NCI-H226 (cell line): ENCODE measurements at places on chromosomes 1 and 21.
A peak's percentile ranks its signal among the peaks of the same experiment; 100 is the strongest.

GRCh38 chr21:25062061-25062460, 545.2 kb downstream of the MRPL39 start:
- no peak for DNase-seq

DNA sequence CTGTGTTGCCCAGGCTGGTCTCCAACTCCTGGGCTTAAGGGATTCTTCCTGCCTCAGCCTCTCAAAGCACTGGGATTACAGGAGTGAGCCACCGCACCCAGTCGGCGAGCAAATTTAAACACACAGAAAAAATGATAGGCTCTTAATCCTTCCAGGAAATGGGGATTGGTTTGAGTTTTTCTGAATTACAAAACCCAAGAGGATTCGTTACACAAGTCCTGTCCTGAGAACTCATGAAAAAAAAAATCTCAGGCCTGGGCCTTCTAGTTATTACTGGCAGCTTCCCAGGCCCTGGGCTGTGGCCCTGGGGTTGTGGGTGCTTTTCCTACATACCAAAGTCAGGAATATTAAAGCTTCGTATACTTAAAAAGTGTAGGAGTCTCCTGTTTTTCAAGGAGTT, 6.3 kb upstream of the IFNGR2 start:
- DNase-seq: peak; percentile 93

DNA sequence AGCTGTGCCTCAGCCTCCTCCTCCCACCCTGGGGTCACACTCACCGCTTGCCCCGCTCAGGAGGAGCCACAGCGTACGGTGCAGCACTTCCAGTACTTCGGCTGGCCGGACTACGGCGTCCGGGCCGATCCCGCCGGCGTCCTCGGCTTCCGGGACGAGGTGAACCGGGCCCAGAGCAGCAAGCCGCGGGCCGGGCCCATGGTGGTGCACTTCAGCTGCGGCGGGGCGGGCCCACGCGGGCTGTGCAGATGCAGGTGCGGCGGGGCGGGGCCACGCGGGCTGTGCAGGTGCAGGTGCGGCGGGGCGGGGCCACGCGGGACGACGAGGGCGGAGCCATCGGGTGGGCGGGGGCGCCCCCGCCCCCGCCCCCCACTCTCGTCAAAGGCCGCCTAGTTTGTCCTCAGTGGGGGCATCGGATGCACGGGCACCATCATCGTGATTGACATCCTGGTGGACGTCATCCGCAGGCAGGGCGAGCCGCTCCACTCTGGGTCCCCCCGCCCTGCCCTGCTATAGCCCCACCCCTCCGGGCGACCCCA, 5.5 kb downstream of the RNF223 start:
- peak; percentile 40 for DNase-seq

DNA sequence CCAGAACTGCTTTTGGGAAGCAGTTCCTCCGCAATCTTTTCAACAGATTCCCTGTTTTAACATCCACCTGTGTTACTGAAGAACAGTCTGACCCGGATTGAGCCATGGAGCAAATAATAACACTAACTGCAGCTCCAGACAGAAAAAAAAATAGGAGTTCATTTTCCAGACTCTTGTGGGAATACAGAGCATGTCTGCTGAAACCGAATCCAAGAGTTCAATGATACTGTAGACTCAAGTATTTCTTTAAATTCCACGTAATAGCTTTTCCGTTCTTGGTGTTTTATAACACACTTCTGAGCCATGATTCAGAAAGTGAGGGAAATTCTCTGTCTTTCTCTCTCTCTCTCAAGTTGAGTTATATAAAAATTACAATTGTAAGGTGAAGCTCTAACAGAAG, 60.6 kb downstream of the DDAH1 start:
- no peak for DNase-seq

DNA sequence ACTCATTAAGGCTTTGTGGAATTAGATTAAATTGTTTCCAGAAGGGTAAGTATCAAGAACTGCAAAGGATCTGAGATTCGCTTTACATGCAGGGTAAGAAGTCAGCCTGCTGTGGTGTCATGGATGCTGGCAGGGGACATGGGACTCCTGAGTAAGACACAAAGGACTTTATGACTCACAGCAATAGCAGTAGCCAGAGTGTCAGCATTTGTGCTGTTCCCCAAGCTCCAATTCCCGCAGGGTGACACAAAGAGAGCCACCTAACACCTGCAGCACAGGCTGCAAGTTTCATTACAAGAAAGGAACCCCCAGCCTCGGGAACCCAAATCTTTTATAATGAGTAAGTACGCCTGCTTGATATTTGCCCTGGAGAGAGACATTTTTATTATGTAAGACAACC, 298.1 kb upstream of the POU3F1 start:
- DNase-seq: no peak

GRCh38 chr1:202836623-202837403, 26.1 kb downstream of the PCAT6 start:
- no peak for DNase-seq

- no peak for DNase-seq
Measured at GRCh38 chr1:41312991-41313645, 48.1 kb upstream of the FOXO6 start.

DNA sequence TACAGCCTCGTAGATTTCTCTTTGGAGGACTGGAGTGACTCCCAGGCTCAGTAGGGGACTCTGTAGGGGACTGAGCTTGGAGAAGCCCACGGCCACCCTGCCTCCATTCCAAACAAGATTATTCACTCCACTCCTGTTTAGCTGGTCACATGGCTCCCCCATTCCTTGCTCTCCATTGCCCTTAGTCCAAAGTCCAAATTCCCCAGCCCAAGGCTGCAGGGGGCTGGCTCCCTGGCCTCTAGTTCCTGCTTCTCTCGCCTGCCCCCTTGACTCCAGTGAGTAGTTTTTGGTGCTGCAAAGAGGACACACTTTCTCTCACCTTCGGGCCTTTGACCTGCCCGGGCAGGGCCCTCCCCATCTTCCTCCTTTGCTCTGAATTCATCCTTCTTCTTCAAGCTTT, 403.3 kb downstream of the KIF26B start:
- no peak for DNase-seq

- no peak for DNase-seq
Measured at GRCh38 chr21:38234395-38235142, 22.2 kb upstream of the KCNJ15 start.

GRCh38 chr1:25647106-25647505, 30.5 kb downstream of the MAN1C1 start:
- no peak for DNase-seq

GRCh38 chr1:167774710-167775109, 52.9 kb downstream of the MPZL1 start:
- no peak for DNase-seq

DNA sequence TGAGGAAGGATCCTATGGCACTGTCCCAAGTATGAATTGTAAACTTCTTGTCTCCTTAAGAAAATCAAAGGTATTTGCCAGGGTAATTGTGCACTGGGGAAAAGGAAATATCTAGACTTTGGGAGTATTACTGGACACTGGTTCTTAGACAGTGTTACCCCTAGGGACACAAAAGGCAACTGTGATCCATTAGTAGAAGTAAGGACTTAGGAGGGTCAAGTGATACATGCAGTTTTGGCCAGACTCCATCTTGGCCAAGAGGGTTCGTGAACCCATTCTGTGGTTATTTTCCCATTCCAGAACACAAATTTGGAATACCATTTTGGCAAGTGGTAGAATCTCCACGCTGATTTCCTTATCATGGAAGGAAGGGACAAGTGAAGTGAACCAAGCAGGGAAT, 98.1 kb downstream of the TM2D1 start:
- no peak for DNase-seq

DNA sequence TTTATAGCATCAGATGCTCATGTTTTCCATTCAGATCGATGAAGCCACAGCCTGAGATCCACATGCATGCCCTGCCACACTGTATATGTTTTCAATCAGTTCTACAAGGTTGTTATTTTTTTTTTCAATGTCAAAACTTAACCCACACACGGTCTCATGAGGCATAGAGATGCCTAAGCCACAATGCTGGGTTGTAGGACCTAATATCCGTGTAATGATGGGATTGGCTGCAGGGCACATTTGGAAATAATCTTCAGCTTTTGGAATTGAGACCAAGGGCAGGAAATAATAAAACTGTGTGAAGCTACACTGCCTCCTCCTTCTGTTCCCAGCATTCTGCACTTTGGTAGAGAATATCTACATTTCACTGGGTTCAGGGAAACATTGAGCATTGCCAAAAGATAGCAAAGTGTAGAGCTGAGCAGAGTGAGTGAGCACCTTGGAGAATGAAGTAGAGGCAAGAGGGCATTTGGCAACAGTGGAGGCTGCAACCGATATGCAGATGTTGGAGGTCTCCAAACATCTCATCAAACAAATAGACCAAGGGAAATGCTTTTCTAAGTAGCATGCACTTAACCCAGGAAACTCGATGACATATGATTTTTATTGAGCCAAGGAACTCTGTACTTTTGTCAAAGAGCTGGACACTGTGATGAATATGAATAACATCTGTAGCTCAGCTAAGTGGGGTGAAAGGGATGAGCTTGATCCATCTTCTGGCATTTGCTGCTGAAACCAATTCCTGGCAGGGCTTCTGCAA, 176.7 kb downstream of the LYPLAL1 start:
- no peak for DNase-seq
